ENCODE measurements at places on chromosomes 2 and 18. TPM values are rescaled to one million over a fixed set of nuclear protein-coding genes. Genes with fewer than 3 reads are reported as not detected.

DNA sequence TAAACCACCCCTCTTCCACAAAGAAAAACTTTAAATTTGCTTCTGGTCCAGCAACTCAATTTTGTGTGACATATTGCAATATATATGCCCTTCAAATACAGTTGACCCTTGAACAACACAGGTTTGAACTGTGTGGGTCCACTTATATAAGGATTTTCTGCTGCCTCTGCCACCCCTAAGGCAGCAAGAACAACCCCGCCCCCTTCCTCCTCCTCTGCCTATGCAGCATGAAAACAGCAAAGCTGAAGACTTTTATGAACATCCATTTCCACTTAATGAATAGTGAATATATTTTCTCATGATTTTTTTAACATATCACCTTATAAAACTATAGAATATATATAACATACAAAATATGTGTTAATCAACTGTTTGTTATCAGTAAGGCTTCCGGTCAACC, 58.3 kb downstream of the EML4 start:
- DNase-seq, result no peak
- no peak overlapping the region for H3K27ac ChIP-seq
- H3K36me3 ChIP-seq, result peaks cover 2% of the 10 kb centered on the region

GRCh38 chr2:157480182-157480961, 36.5 kb upstream of the CYTIP start:
- no peaks in the 10 kb centered on the region for H3K27me3 ChIP-seq
- H3K27ac ChIP-seq, result peak overlapping the region; percentile 95
- peak; percentile 83 for DNase-seq
- H3K4me1 ChIP-seq, result peaks cover 85% of the 10 kb centered on the region

- no peak for DNase-seq
- H3K4me3 ChIP-seq, result no peak overlapping the region
- no peaks in the 10 kb centered on the region for H3K4me1 ChIP-seq
- H3K27me3 ChIP-seq, result peaks cover 16% of the 10 kb centered on the region
Measured at GRCh38 chr18:34956663-34957062, 84.5 kb upstream of the MAPRE2 start.

DNA sequence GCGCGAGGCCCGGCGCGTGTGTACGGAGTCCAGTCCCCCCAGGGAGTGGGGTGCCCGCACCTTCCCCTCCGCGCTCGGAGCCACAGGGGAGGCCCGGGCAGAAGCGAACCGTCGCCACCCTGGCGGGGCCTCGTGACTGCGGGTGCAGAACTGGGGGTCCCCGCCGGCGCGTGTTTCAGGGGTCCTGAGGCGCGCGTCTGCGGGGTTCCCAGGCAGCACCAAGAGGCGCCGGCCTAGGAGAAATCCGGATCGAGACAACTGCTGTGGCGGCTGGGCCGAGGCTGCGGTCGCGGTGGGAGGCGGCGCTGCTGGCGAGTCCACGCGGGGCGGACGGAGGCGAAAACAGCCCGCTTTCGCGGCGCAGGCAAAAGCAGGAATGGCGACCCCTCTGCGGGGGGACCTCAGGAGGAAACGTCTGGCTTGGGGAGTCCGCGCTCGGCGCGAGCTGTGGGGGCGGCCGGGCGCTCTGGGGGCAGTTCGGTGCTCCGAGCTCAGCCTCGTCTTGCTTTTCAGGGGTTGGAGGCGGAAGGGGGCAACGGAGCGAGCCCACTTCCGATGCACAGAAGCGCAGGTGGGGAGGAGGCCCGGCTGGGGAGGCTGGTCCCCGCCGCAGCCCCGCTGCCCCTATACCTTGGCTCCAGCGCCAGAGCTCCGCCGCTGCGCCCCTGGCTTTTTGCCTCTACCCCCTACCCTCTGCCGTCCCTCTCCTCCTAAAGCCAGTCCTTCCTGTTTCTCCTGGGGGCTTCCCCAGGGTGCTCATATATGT, 81.5 kb upstream of the LDLRAD4 start:
- H3K27ac ChIP-seq, result peak overlapping the region; percentile 75
- H3K4me1 ChIP-seq, result peaks cover 24% of the 10 kb centered on the region
- H3K36me3 ChIP-seq, result no peaks in the 10 kb centered on the region

DNA sequence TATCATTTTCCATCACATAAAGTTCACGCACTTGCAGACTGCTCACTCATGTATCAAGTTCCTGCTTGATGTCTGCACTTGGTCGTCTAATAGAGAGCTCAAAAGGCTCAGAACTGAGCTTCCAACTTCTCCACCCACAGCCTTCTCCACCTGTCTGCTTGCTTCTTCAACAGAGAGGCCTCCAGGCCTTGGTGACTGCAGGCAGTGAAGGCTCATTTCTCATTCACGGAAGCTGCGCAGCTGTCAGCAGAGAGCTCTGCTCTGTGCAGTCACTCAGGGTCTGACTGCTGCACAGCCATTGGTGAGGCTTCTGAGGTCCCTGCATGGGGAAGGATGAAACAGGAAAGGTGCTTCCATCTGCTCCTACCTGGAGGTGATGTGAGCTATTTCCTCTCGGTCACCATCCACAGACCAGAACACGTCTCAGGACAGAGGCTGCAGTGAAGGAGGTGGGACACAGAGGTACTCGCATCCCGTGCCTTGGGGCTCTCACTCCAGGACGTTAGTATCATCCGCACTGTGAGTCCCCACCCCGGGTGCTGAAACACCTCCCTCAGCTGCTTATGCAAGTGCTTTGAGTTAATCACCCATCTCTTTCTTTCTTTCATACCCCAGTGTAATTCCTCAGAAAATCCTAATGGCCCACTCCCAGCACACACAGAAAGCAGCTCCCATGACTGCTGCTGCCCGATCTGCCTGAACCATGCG, 126.2 kb downstream of the TMEM18 start:
- DNase-seq, result no peak
- no peaks in the 10 kb centered on the region for H3K36me3 ChIP-seq
- H3K27ac ChIP-seq, result no peak overlapping the region
- no peak overlapping the region for H3K4me3 ChIP-seq

DNA sequence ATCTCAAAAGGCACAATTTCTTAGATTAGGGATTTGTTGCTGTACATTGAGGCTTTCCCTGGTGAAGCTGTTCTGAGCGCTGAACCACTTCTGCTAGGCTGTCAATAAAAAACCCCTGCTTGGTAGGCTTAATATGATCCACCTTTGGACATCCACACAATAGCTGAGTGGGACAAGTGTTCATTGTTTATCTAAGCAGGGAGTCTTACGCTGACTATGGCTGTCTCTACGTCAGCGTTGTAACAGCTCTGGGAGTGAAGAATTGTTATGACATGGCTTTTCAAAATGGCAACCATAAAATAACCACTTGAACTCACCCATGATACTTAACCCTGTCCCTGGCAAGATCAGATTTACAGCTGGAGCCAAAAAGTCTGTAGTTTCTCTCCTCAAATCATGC, 111.5 kb upstream of the SULT1C3 start:
- H3K4me3 ChIP-seq, result no peak overlapping the region
- H3K27ac ChIP-seq, result no peak overlapping the region
- H3K27me3 ChIP-seq, result no peaks in the 10 kb centered on the region
- no peaks in the 10 kb centered on the region for H3K4me1 ChIP-seq
- DNase-seq, result no peak

- H3K27ac ChIP-seq, result no peak overlapping the region
- H3K27me3 ChIP-seq, result peaks cover 57% of the 10 kb centered on the region
- H3K4me3 ChIP-seq, result no peak overlapping the region
- no peaks in the 10 kb centered on the region for H3K36me3 ChIP-seq
- DNase-seq, result no peak
Measured at GRCh38 chr2:234949762-234950434, 1.9 kb upstream of the SH3BP4 start.

DNA sequence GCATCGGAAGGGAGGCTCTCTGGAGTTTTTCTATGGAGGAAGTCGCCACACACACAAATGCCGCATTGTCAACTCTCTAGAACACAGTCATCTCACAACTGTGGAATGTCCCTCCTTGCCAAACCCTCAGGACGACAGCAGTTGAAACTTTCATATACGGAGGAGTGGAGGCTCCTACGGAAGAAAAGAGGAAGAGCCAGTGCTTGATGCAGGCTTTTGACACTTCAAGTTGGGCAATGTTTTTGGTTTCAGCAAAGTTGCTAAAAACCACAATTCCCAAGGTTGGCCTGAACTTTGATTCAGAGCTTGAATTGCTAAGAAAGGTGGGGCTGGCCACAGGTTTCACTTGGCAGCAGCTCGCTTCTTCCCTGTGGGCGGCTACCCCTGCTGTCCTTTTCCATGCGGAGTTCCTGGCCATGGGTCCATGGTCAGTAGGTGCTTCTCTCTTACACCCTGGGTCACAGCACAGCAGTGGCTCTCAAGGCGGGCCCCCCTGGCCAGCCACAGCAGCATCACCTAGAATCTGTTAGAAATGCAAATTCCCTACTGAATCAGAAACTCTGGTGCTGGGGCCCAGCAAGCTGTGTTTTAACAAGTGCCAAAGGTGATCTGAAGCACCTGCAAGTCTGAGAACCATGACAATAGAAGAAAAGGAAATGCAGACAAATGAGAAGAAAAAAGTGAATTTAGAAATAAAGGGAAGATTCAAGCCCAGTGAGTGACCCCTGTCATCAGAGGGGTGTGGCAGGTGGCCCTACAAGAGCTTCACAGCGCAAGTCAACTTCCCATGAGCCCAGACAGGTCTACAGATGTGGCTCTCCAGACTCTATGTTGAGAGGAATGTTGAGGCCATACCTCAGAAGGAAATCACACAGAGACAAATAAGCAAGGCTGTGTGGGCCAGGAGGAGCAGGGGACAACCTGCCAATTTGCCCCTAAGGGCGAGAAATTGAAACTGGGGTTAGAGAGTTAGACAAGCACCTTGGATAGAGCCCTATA, 856.4 kb downstream of the RNF144A start:
- no peak overlapping the region for H3K4me3 ChIP-seq
- no peak overlapping the region for H3K27ac ChIP-seq
- H3K4me1 ChIP-seq, result peaks cover 20% of the 10 kb centered on the region

DNA sequence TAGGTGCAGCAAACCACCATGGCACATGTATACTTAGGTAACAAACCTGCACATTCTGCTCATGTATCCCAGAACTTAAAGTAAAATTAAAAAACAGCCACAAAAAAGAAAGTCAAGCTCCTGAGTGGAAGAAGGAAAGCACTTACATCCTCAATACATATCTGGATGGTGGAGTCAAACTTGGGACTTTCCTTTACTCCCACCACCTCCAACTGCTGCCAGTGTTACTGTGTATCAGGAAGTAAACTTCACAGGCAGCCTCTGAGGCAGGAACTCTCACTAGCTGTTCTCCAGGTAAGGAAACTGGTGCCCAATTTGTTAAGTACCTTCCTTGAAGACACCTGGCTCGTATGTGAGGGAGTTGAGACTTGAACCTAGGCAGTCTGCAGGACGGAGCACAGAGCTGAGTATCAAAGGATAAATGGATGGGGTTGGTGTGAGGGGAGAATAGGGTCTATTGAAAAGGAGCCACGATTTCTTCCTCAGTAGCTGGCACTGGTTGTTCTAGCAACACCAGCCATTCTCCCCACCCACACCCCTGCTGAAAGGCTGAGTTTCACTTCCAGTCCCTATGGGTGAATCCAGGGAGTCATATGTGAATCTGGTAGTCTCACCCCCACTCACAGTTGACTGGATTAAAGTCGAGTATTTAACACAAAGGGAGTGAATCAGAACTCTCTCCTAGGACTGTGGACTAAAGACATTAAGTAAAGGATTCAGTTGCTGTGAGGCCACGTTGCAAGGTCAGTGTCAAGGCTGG, 50.0 kb upstream of the GPR39 start:
- no peaks in the 10 kb centered on the region for H3K27me3 ChIP-seq
- no peak overlapping the region for H3K4me3 ChIP-seq
- H3K4me1 ChIP-seq, result no peaks in the 10 kb centered on the region
- H3K27ac ChIP-seq, result no peak overlapping the region
- DNase-seq, result no peak

DNA sequence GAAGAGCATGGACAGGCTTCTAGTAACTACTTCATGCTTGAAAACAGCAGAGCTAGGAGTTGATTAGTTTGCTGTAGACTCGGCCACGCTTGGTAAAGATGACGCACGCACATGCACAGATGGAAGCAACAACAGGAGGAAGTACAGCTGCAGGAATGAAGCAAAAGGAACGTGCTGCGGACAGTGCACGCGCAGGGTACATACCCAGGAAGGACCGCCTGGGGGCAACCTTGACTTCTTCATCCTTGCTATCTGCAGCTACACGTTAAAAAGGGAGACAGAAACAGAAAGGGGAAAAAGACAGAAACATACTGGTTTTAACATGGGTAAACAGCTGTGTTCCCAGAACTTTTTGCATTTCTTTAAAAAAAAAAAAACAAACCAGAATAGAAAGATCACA, 17.7 kb downstream of the SLC66A2 start:
- H3K27me3 ChIP-seq, result no peaks in the 10 kb centered on the region
- no peaks in the 10 kb centered on the region for H3K4me1 ChIP-seq

DNA sequence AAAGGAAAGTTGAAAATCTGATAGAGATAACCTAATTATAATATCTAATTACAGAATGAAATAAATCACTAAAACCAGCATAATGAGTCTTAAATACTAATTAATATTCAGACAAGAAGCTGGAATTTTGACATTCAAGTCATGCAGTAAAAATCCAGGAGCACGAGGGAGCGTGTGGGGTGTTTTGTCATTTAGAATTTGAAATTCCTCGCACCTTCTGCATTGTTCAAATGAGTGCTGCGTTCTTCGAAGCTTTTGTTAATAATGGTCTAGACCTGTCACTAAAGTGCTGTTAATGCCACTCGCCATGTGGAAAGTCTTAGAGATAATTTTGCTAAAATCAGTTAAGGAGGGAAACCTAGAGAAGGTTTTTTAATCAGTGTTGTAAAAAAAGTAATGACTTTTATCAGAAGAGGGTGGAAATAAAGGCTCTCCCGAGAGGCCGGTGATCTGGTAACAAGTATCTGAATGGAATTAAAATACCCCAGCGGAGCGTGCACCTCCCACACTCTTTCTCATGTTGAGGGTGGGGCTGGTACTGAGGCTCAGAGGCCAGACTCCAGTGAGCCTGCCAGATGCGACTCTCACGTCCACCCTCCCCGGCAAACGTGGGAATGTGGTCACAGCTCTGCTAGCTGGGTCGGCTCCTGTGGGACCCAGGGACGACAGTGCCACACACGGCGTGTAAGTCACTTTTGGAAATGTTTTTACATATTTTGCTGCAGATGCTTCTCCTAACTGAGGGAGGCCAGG, 69.4 kb upstream of the MYT1L start:
- peaks cover 7% of the 10 kb centered on the region for H3K27me3 ChIP-seq
- no peak overlapping the region for H3K27ac ChIP-seq
- H3K36me3 ChIP-seq, result no peaks in the 10 kb centered on the region
- no peaks in the 10 kb centered on the region for H3K4me1 ChIP-seq
- no peak for DNase-seq

GRCh38 chr18:56305583-56305982, 332.8 kb downstream of the TXNL1 start:
- DNase-seq, result no peak
- H3K27ac ChIP-seq, result no peak overlapping the region
- no peaks in the 10 kb centered on the region for H3K36me3 ChIP-seq

- H3K27ac ChIP-seq, result no peak overlapping the region
- no peaks in the 10 kb centered on the region for H3K4me1 ChIP-seq
- no peaks in the 10 kb centered on the region for H3K36me3 ChIP-seq
Measured at GRCh38 chr2:177772529-177772928, 300.0 kb downstream of the PDE11A start.

The SCYGR4 gene
- total RNA-seq, result not detected

The REL gene
- 40.3 TPM for total RNA-seq

The LBX2 gene
- 0.31 TPM for total RNA-seq

The C2orf74 gene
- total RNA-seq, result 12.7 TPM

The KIF1A gene
- total RNA-seq, result 8.4 TPM

The TTR gene
- not detected for total RNA-seq

The PLGLB1 gene
- 0.37 TPM for total RNA-seq

The COL3A1 gene
- not detected for total RNA-seq
